ENCODE measurements at places on chromosomes 1 and 21. TPM values are rescaled to one million over a fixed set of nuclear protein-coding genes. Genes with fewer than 3 reads are reported as not detected.
A peak's percentile ranks its signal among the peaks of the same experiment; 100 is the strongest.

The TMCC2 gene
- total RNA-seq, result 1.8 TPM

The GBP2 gene
- 233 TPM for total RNA-seq

The PPP1R12B gene
- total RNA-seq, result 32.5 TPM

The TMEM82 gene
- total RNA-seq, result not detected

The PLD5 gene
- total RNA-seq, result not detected

The ZNF124 gene
- total RNA-seq, result 15.0 TPM

The OR2L2 gene
- total RNA-seq, result 0.35 TPM

The SERPINC1 gene
- total RNA-seq, result not detected

DNA sequence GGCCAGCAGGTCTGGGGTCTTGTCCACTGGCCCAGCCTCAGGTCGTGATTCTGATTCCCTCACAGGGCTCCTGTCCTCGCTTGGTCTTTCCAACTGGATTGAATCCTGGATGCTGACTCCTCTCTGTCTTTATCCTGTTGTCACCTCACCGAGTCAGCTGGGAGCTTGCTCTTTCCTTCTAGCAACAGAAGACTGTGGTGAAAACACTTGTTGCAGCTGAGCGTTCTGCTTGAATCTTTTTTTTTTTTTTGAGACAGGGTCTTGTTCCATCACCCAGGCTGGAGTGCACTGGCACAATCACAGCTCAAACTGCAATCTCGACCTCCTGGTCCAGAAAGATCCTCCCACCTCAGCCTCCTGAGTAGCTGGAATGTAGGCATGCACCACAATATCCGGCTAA, 8.0 kb upstream of the WNT4 start:
- DNase-seq, result no peak

- DNase-seq, result no peak
These were observed 33.3 kb downstream of the ZZZ3 start for GRCh38 chr1:77649127-77649526.

GRCh38 chr1:182484531-182485257, 34.7 kb downstream of the RGSL1 start:
- no peak for DNase-seq

DNA sequence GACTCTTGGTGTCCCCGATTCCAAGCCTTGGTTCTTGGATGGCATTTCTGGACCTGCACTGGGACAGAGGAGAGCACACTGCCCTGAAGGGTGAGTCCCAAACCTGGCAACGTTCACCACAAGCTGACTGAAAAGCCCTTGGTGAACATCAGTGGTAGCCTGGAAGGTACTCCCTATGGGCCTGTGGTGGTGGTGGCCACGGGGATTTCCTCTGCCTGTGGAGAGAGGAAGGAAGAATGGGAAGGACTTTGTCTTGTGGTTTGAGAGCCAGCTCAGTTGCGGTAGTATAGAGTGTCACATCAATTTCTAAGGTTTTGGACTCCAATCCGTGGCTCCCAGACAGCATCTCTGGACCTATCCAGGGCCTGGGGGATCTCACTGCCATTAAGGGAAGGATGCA, 50.7 kb downstream of the DNAH14 start:
- DNase-seq, result no peak

- DNase-seq, result no peak
These were observed at the start of gene COL16A1 for GRCh38 chr1:31703431-31704270. Gene COL16A1, minus strand, starts transcription at chr1:31704017. Its CDS starts 1,824 bp downstream, at chr1:31702193.

GRCh38 chr1:18840145-18840544, 19.3 kb downstream of the TAS1R2 start:
- no peak for DNase-seq

DNA sequence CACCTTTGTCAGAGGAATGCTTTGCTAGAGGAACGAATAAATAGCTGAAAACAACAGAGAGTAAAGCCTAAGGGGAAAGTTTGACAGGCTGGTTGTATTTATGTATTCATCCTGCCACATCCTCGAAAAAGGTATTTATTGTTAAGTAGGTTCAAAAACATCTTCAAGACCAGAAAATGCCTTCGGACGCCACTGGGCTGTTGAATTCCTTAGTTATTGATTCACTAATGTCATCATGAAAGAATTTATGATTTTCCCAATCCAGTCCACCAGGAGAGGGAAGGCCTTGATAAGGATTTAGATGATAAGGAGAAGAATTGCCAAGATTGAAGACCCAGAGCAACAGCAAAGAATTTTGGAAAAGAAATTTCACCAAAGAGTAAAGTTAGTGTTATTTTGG, 35.2 kb upstream of the MAB21L3 start:
- DNase-seq, result no peak

DNA sequence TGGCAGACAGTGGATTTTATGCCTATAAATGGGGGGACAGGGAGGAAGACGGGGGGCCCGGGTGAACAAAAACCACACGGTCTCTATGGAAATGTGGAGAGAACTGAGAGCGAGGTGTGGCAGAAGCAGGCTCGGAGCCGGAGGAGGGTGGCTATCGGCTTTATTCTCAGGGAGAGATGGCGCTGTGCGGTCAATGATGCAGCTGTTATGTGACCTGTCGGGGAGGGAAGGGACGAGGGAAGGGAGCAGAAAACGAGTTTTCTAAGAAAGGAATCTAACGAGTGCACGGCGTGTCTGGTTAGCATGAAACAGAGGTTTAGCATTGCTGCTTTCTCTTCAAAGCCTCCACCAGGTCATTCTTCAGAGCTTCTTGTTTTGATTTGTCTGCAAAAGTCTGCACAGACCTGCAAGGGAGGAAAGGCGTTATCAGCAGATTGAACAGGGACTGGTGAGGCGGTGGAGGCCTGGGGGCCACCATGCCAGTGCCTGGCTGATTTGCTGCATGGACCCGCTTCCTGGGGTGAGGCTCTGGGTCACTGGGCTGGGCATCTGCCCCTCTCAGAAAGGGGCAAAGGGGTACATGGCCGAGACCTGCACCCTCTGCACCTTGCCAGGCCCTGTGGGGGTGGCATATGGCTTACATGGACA, 27.2 kb downstream of the SLC66A1 start:
- DNase-seq, result no peak

- peak; percentile 15 for DNase-seq
These were observed 77.3 kb upstream of the BCAR3 start for GRCh38 chr1:93758842-93759515.

- no peak for DNase-seq
These were observed 16.3 kb downstream of the ATG4C start for GRCh38 chr1:62800281-62800680.

GRCh38 chr1:219792337-219793021, 135.9 kb downstream of the SLC30A10 start:
- DNase-seq, result no peak

GRCh38 chr1:64234714-64235113, 31.3 kb downstream of the UBE2U start:
- DNase-seq, result no peak

DNA sequence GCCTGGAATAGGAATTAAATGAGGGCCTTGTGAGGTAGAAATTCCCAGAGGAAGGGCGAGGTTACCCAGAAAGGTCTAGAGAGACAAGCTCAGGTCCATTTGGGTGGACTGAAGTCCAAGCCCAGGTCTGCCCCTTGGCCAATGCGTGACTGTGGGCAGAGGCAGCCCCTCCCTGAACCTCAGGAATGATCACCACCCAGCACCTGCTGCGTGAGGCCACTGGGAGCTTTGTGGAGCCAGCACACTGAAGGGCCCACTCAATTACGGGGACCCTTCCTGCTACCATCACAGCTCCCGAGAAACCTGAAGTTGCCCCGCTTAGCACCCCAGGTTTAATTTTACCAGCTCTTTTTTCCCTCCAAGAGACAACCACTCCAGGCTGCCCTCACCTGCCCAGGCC, 6.5 kb upstream of the MATN1 start:
- no peak for DNase-seq

DNA sequence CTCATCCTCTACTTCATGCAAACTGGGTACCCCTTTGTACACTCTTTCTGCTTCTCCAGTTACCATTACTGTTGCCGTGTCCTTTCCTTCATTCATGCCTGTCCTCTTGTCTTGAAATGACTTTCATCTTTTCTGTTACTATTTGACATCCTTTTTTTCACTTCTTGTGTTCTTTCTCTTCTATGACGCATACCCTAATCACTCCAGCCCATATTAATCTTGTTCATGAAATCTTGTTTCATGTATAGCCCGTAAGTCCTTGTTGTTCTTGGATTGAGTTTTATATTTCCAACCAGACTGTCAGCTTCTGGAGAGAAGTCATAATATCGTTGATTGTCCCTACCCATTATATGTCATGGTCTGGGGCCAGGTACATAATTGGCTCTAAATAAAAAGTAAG, 126.1 kb downstream of the NOS1AP start:
- DNase-seq, result no peak

GRCh38 chr1:182299728-182300616, 91.6 kb downstream of the GLUL start:
- DNase-seq, result peak; percentile 41

DNA sequence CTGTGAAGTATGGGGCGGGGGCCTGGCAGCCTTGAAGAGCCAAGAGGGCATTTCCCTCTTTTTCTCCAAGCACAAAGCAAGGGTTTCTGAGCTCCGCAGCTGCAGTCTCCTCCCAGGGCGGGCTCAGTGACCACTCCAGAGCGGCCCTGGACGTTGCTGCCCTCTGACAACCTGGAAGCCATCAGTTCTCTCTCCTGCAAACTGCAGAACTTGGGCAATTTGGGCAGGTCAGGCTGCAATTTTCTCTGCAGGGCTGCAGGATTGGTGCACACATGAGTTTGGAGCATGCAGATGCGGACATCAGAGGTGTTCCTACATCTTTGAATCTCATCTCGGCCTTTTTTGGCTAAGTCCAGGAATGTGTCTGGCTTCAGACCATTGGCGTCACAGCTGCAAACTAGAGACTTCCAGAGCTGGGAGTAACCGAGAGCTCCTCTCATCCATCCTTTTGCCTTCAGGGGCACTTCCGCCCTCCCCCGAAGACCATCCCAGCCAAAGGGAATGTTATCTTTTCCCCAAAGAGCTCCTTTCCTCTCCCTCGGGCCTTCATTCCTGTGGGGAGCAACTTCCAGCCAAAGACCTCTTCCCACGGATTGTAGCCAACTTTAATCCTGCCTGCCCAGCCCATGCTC, 139.6 kb upstream of the WNT4 start:
- no peak for DNase-seq

- DNase-seq, result no peak
These were observed 70.6 kb upstream of the CHRM3 start for GRCh38 chr1:239315631-239316217.

GRCh38 chr1:244436336-244437085, 15.2 kb downstream of the ADSS2 start:
- no peak for DNase-seq

DNA sequence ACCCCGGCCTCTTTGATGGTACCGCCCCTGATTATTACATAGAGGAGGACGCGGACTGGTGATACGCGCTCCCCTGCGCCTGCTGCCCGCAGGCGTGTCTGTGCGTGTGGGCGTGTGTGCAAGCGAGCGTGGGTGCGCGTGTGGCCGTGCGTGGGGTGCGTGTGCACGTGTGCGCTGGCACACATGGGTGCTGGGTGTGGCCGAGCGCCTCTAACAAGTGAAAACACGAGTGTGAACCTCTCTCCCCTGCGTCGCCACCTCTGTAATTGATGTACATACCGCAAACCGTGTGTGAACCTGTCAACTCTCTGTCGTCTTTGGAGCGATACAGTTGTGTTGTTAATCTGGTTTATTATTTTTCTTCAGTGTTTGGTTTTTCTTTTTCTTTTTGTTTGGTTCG, 87.8 kb upstream of the TMEM51 start:
- no peak for DNase-seq

GRCh38 chr1:213122514-213122929, 71.5 kb downstream of the RPS6KC1 start:
- DNase-seq, result no peak

DNA sequence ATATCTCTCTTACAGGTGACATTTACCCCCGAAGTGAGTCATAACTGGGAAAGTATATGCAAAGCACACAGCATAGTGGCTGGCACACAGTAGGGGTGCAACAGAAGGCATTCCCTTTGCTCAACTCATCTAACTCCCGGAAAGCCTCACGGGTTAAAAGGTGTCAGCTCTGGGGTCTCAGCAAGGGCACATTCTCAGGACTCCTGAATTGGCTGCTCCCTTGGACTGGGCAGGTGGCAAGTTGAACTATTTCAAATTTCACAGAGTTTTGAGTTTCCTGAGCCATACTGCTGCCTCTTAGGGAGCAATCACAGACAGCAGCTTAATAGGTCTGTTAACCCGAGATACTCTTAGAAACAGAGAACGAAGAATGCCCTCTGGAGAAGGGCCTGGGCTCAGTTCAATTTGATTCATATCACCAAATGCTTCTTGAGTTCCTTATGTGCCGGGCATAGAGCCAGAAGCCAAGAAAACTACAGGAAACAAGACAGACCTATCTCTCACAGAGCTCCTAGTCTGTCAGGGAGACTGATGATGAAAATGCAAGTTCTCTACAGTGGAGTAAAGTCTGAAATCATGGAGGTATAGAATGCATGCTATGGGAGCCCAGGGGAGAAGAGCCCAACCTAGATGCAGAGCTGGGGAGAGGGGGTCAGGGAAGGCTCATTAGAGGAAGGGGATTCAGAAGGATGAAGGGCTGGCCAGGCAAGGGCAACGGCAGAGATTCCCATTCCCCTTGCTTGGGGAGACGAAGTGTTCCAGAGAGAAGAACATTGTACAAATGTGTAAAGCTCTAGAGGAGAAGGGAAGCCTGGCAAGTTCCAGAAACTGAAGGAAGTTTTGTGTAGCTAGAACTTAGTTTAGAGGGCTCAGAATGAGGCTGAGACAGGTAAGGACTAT, 143.9 kb upstream of the HMGB4 start:
- DNase-seq, result no peak

GRCh38 chr1:236516929-236517704, 6.7 kb upstream of the LGALS8 start:
- peak; percentile 76 for DNase-seq

GRCh38 chr1:208205216-208206013, 38.8 kb downstream of the PLXNA2 start:
- DNase-seq, result no peak

GRCh38 chr1:201511941-201512539, 5.1 kb upstream of the CSRP1 start:
- DNase-seq, result no peak

- peak; percentile 69 for DNase-seq
These were observed 106.7 kb downstream of the SLC45A1 start for GRCh38 chr1:8424539-8425116.

- DNase-seq, result no peak
These were observed 7.2 kb downstream of the THEMIS2 start for GRCh38 chr1:27879374-27880082.
